ENCODE measurements at places on chromosomes 11 and 22.

- H3K27me3 ChIP-seq = no peaks in the 10 kb centered on the region
- H3K4me3 ChIP-seq = no peak overlapping the region
- no peaks in the 10 kb centered on the region for H3K4me1 ChIP-seq
- no peak overlapping the region for H3K27ac ChIP-seq
- H3K36me3 ChIP-seq = peaks cover 4% of the 10 kb centered on the region
Measured at GRCh38 chr11:88332851-88333250, 4.7 kb downstream of the CTSC start.

DNA sequence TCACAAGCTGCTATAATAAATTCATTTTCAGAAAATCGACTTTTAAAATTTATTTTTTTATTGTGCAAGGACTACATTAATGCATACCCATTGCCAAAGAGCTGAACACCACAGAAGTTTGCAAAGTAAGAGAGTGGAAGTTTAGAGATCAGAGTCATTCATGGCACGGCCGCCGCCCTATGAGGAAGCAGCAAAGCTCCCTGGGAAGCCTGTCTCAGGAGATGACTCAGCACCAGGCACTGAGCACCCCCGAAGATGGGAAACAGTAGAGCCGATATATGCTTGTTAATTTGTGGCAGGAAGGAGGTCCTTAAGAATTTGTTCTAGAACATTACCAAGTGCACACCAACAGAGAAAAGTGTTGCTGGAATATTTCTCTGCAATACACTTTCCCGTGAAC, 693.7 kb downstream of the OPCML start:
- H3K27ac ChIP-seq = no peak overlapping the region
- no peaks in the 10 kb centered on the region for H3K36me3 ChIP-seq
- H3K4me3 ChIP-seq = no peak overlapping the region
- no peak for DNase-seq
- H3K27me3 ChIP-seq = no peaks in the 10 kb centered on the region

DNA sequence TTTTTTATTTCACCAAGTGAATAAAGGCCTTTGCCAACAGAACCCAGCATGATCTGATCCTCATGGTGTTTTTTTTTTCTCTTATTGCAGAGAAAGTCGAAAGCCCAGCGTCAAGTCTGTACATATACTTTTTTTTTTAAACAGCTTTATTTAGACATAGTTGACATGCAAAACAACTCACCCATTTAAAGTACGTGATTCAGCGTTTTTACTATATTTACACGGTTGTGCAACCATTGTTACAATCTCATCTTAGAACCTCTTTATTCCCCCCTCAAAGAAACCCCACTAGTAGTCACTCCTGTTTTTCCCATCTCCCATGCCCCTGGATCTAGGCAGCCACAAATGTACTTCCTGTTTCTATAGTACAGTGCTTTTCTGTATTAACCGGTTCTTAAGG, 20.6 kb upstream of the AP1B1 start:
- DNase-seq = no peak
- H3K4me1 ChIP-seq = no peaks in the 10 kb centered on the region
- H3K27ac ChIP-seq = no peak overlapping the region
- no peak overlapping the region for H3K4me3 ChIP-seq
- no peaks in the 10 kb centered on the region for H3K27me3 ChIP-seq

DNA sequence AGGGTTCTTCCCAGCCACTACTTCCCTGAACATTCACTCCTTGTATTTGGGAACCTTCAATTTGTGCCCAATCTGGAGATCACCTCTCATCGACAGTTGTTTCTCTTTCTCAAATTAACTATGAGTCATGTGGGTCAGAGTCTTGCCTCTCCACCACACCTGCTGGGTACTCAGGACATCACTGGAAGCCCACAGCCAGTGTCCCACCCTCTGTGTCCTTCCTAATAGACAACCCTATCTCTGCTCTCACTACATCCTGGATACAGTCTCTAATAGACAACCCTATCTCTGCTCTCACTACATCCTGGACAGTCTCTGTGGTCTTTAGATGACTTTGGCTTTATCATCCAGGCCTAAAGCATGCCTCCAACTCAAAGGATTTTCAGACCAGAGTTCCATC, 70.1 kb downstream of the ARL14EP start:
- H3K4me3 ChIP-seq = no peak overlapping the region
- no peak overlapping the region for H3K27ac ChIP-seq

DNA sequence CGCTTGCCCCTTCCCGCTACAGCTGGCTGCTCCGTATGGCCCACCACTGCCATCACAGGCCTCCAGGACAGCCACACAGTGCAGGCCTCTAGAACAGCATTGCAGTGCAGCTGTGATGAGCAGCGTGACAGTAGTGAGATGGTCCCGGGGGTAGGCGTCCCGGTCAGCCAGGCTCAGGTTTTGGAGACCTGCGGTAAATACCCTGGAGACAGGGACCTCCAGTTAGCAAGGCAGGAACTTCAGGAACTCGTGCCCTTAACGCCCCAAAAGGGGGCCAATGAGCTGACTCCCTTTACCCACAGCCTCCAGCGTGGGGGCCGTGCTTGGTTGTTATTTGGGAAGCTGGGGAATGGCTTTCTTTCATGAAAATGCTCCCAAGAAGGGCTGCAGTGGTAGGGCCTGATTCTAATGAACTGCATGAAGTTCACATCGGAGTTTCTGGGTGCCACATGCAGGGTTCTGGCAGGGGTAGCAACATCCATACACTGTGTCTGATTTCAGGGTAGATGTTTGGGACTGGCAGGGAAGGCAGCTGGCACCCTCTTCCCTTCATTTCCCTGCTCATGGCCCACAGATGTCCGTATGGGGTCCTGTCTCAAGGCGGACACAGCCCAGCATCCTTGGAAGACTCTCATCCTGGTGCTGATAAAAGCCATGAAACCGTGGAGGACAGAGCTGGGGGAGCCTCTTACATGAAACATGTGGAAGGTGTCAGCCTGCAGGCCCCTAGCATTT, 440.5 kb downstream of the TBC1D22A start:
- peaks cover 3% of the 10 kb centered on the region for H3K4me1 ChIP-seq
- no peak overlapping the region for H3K27ac ChIP-seq
- no peak overlapping the region for H3K4me3 ChIP-seq
- H3K27me3 ChIP-seq = no peaks in the 10 kb centered on the region
- H3K36me3 ChIP-seq = no peaks in the 10 kb centered on the region

DNA sequence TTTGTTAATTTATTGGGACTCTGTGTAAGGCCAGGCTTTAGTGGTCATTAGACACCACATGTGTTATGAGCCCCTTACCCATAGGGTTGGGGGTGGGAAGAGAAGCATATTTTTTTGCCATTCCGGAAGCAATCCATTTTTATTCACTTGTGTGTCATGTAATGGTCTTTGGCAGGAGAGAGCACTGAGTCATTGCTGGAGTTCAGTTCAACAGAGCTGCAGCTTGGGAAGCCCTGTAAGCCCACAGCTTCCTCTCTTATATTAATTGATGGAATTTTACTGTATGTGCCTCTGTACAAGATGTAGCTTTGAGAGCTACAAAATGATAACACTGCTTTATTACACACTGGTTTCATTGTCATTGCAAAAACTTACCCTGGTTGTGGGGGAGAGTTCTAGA, 177.3 kb upstream of the SORL1-AS1 start:
- H3K4me3 ChIP-seq = no peak overlapping the region
- H3K36me3 ChIP-seq = no peaks in the 10 kb centered on the region
- H3K27ac ChIP-seq = no peak overlapping the region
- H3K4me1 ChIP-seq = peaks cover 9% of the 10 kb centered on the region
- no peak for DNase-seq

GRCh38 chr22:19705181-19705934, 8.9 kb upstream of the SEPTIN5 start:
- DNase-seq = no peak
- H3K4me3 ChIP-seq = no peak overlapping the region
- H3K27ac ChIP-seq = no peak overlapping the region
- no peaks in the 10 kb centered on the region for H3K36me3 ChIP-seq
- H3K27me3 ChIP-seq = no peaks in the 10 kb centered on the region
- peaks cover 19% of the 10 kb centered on the region for H3K4me1 ChIP-seq

- no peak overlapping the region for H3K4me3 ChIP-seq
- no peaks in the 10 kb centered on the region for H3K27me3 ChIP-seq
- no peaks in the 10 kb centered on the region for H3K4me1 ChIP-seq
- no peak overlapping the region for H3K27ac ChIP-seq
Measured at GRCh38 chr11:17642370-17642769, 77.0 kb upstream of the MYOD1 start.

DNA sequence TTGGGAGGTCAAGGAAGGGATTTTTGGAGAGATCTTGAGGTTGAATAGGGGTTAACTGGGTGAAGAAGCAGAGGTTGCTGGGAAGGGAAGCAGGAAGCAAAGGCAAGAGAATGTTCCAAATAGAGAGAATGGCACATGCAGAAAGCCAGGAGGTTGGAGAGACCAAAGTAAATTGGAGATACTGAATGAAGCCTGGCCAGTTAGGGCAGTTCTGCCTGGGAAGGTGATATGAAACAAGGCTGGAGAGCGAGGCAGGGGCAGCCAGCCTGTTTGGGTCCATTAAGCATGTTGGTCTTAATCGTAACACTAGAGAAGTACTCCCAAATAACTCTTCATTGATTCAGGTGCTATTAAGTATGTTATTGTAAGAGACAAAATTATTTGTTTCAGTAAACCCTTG, 48.2 kb downstream of the ZNF143 start:
- no peak overlapping the region for H3K4me3 ChIP-seq
- peaks cover 54% of the 10 kb centered on the region for H3K36me3 ChIP-seq
- H3K27me3 ChIP-seq = no peaks in the 10 kb centered on the region

DNA sequence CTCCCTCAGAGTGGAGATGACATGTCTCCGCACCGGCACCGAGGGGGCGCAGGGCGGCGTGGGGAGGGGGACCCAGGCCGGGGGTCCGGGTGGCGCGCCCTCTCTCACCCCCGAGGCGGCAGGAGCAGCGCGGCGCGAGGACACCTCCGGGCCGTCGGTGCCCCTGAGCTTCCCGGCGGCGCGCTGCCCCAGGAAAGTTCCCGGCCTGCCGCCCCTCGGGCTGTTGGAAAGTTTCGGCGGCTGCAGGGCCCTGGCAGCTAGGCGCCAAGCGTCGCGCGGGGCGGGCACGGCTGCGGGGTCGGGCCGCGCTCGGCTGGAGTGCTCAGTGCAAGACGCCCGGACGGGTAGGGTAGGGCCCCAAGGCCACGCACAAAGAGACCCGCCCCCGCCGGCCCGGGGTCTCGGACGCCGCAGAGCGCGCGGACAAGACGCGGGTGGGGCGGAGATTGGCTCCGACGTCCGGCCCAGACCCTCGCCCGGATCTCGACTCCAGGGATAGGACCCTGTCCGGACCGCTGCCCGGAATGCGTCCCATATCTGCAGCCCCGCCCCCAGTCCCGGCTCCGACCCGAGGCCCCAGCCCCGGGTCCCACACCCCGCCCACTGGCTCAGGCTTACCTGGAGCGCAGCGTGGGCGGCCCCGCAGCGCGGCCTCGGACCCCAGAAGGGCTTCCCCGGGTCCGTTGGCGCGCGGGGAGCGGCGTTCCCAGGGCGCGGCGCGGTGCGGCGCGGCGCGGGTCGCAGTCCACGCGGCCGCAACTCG, 471 bp downstream of the ARVCF start:
- H3K4me1 ChIP-seq = peaks cover 37% of the 10 kb centered on the region
- H3K36me3 ChIP-seq = no peaks in the 10 kb centered on the region
- no peaks in the 10 kb centered on the region for H3K27me3 ChIP-seq
- DNase-seq = no peak
- peak overlapping the region; percentile 82 for H3K4me3 ChIP-seq

GRCh38 chr11:34866375-34866774, 49.8 kb downstream of the APIP start:
- H3K27me3 ChIP-seq = no peaks in the 10 kb centered on the region
- H3K4me1 ChIP-seq = no peaks in the 10 kb centered on the region
- no peak overlapping the region for H3K27ac ChIP-seq
- H3K4me3 ChIP-seq = no peak overlapping the region

- no peak overlapping the region for H3K4me3 ChIP-seq
- DNase-seq = no peak
- no peaks in the 10 kb centered on the region for H3K4me1 ChIP-seq
- no peaks in the 10 kb centered on the region for H3K36me3 ChIP-seq
Measured at GRCh38 chr22:38762551-38762983, 6.8 kb upstream of the SUN2 start.

DNA sequence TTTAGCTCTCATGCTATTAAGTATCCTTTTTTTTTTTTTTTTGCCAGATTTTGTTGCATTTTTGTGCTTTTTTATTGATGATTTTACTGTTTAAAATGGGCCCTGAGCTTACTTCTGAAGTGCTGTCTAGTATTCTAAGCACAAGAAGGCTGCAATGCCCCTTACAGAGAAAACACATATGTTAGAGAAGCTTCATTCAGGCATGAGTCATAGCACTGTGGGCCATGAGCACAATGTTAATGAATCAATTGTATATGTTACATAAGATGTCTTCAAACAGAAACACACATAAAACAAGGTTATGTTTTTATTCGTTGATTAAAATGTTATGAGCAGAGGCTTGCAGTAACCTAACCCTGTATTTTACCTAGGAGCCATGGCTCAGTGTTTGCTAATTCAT, 117.8 kb upstream of the C11orf87 start:
- no peak overlapping the region for H3K4me3 ChIP-seq
- no peaks in the 10 kb centered on the region for H3K36me3 ChIP-seq
- DNase-seq = no peak
- H3K27me3 ChIP-seq = no peaks in the 10 kb centered on the region
- H3K27ac ChIP-seq = no peak overlapping the region

GRCh38 chr11:96055706-96056387, 131.9 kb upstream of the MTMR2 start:
- no peak overlapping the region for H3K27ac ChIP-seq
- peaks cover 32% of the 10 kb centered on the region for H3K4me1 ChIP-seq
- H3K27me3 ChIP-seq = no peaks in the 10 kb centered on the region

- H3K4me1 ChIP-seq = no peaks in the 10 kb centered on the region
- no peaks in the 10 kb centered on the region for H3K36me3 ChIP-seq
- no peak for DNase-seq
- H3K4me3 ChIP-seq = no peak overlapping the region
- H3K27me3 ChIP-seq = no peaks in the 10 kb centered on the region
Measured at GRCh38 chr11:85902353-85902752, 47.2 kb downstream of the CCDC83 start.

- no peak overlapping the region for H3K27ac ChIP-seq
- no peaks in the 10 kb centered on the region for H3K27me3 ChIP-seq
- peak; percentile 42 for DNase-seq
Measured at GRCh38 chr22:19824212-19824925, 30.3 kb downstream of the GNB1L start.

GRCh38 chr22:40010746-40011145, 16.0 kb downstream of the FAM83F start:
- no peaks in the 10 kb centered on the region for H3K4me1 ChIP-seq
- no peaks in the 10 kb centered on the region for H3K36me3 ChIP-seq
- H3K27me3 ChIP-seq = no peaks in the 10 kb centered on the region
- no peak overlapping the region for H3K4me3 ChIP-seq
- H3K27ac ChIP-seq = no peak overlapping the region

GRCh38 chr11:77791301-77791700, 29.2 kb downstream of the RSF1 start:
- no peaks in the 10 kb centered on the region for H3K36me3 ChIP-seq
- no peaks in the 10 kb centered on the region for H3K27me3 ChIP-seq
- no peak overlapping the region for H3K4me3 ChIP-seq
- H3K27ac ChIP-seq = no peak overlapping the region

- H3K4me1 ChIP-seq = peaks cover 36% of the 10 kb centered on the region
- peaks cover 71% of the 10 kb centered on the region for H3K36me3 ChIP-seq
- DNase-seq = no peak
- no peaks in the 10 kb centered on the region for H3K27me3 ChIP-seq
- no peak overlapping the region for H3K4me3 ChIP-seq
Measured at GRCh38 chr11:11996321-11997048, 11.9 kb downstream of the DKK3 start.

GRCh38 chr11:119000906-119001305, 3.0 kb downstream of the CENATAC start:
- no peak for DNase-seq
- H3K36me3 ChIP-seq = peaks cover 19% of the 10 kb centered on the region
- no peak overlapping the region for H3K4me3 ChIP-seq
- no peaks in the 10 kb centered on the region for H3K27me3 ChIP-seq
- no peak overlapping the region for H3K27ac ChIP-seq
